T47D (cell line): ENCODE measurements at places on chromosomes 1 and 21.

GRCh38 chr1:96427616-96428015 is 294.0 kb upstream of the PTBP2 start:
- DNase-seq: no peak

GRCh38 chr1:24058671-24059455 is 53.1 kb downstream of the MYOM3 start:
- DNase-seq: no peak

DNA sequence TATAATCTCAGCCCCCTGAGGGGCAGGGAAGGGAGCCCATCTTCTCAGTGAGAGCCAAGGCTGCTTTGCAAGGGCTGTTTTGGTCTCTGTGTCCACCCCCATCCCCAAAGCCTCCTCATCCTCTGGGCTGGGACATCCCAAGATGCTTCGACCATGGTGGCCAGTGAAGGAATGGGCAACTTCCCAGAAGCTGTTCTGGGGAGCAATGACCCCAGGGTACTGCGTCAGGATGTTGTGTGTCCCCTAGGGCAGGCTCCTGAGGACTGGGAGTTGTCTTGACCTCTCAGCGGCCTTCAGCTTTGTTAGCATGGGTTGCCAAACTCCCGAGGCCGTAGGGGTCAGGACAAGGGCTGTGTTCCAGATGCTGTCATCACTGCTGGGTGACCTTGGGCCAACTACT is 238.4 kb upstream of the POU3F1 start:
- DNase-seq: no peak

DNA sequence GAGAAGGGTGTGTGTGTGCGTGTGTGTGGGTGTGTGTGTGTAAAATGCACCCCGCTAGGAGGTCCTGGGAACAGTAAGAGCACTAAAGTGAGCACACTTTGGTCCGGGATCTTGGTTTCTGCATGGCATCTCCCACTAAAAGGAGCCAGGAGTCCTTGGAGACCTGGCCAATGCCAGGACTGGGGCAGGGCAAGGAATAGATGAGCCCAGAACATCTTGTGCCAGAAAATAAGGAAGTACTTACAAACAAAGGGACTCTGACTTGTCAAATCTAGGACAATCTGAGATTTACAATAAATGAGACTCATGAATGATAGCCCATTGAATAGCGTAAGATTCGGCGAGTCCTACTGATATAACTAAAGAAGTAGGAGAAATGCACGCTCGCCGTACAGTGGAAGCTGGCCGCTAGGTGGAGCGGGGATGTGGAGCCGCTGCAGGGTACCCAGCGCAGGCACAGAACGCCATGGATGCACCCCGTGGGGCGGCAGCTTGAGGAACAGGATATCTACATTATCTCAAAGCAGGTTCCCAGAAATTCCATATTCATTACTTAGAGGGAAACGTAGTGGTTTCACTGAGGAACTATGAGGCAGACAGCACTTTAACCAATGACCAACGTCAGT is 7.1 kb downstream of the SLC37A1 start:
- DNase-seq: no peak
